ENCODE measurements at places on chromosomes 4 and X.

- no peak for DNase-seq
Observed at GRCh38 chr4:18022572-18023050, 1.1 kb upstream of the LCORL start.

GRCh38 chr4:78766650-78767049, 9.5 kb upstream of the BMP2K start:
- no peak for DNase-seq

- no peak for DNase-seq
Observed at GRCh38 chr4:183624548-183624947, 34.4 kb downstream of the RWDD4 start.

DNA sequence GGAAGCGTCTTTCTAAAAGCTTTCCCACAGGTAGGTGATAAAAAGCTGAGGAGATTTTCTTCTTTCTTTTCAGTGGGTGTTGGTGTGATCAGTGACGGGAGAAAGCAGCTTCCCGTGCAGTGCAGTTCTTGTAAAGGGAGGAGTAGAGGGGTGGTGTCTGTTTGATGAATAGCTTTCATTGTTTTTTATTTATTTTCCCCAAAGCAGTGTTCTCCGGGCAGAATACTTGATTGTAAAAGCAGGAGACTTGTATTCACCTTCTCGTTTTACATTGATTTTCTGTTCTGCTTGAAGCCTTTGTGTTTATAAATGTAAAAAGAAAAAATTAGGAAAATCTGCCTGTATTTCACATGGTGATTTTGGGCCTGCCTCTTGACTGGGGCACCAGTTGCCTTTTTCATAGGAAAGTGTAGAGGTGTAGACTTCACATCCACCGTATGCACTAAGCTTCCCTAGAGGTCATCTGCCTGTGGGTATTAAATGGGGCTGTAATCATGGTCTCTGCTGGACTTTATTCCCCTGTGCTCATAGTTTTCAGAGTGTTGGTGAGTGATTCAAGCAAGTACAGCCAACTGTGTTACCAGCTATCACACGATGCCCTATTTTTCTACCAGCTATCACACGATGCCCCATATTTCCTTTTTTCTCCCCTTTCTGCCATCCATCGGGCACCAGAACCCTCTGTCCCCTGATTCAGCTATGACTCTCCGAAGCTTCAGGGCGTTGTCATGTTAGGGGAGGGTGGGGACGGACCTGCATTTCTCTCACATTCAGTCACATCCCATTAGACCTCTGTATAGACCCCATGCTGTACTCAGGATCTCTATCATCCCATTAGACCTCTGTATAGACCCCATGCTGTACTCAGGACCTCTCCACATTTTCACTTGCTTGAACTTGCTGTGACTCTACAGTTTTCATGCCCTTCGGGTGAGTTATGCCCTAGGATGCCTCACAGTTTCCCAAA, 526.5 kb downstream of the TRIML1 start:
- DNase-seq, result no peak

GRCh38 chrX:49934148-49934547, 11.8 kb downstream of the CLCN5 start:
- DNase-seq, result no peak

GRCh38 chr4:73345399-73345975, 58.6 kb upstream of the ALB start:
- DNase-seq, result no peak

- no peak for DNase-seq
Observed at GRCh38 chr4:14165222-14165920, 537.8 kb upstream of the BOD1L1 start.

DNA sequence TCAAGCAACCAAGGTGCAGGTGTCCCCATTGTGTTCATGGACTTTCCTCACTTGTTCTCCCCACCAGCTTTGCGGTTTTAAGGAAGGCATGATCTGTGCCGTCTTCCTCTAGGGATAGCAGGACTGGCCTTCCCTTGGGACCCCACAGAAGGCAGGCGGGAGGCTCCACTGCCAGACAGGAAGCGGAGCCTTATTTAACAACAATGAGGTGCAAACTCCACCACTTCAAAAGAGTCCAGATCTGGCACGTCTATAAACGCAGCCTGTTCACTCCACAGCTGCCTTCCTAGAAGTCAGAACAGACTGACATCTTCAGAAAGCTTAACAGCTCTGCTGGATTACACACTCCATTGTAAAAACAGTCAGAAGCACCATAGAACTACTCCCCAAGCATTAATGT, 1.7 kb upstream of the GPR143 start:
- DNase-seq, result no peak

DNA sequence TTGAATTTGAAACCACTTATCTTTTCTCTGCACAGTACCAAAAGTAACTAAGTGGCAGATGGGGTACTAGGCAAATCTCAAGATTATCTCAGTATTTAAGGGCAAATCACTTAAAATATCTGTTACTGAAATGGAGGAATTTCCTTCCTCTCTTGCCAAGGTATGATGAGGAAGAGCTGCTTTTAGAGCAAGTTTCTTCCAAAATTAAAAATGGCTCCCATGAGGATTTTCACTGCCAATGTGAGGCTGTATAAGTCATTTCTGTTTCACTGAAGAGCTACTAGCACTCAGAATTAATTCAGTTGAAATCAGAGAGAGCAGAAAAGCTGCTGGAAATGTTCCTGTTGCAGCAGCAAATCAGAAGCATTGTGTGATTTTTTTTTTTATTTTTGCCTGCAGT, 43.4 kb downstream of the GABRB1 start:
- no peak for DNase-seq

GRCh38 chr4:37828843-37829242, 2.4 kb downstream of the PGM2 start:
- DNase-seq, result no peak

DNA sequence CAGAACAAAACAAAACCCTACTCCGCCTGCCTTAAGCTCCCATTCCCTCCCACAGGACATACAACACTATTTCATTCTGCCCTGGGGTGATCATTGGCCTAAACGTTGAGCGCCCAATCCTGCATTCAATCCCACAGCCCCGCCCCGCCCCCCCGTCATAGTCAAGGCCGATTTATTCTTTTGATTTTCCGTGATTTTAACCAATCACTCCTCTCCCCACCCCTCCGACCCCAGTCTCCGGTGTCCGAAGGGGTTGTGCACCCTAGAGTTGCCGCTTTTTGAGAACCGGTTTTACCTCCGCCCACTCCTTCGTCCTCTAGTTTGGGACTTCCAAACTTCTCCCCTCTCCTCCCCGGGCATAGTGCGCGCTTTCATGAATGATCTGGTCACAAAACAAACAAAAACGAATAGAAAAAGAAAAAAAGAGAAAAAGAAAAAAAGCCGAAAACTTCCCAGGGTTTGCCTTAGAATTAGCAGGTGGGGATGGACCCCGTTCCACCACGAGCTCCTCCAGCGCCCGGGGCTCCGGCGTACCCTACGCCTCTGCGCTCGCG, 446 bp upstream of the UBE2A start:
- DNase-seq, result no peak

DNA sequence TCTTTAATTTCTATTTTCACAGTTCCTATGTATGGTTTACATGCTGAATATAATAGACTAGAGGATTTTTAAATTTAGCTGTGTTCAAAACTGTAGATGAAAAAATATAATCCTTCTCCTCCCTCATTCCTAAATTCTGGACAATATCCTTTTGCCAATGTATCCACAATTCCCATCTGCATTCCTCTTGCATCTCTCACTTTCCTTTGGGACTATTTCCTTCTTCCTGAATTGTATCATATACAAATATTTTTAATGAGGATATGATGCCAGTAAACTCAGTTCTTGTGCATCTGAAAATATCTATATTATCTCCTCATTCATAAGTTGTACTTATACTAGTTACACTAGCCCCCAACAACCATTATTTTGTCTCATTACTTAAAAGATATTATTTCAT, 46.7 kb downstream of the DDX60L start:
- no peak for DNase-seq

GRCh38 chr4:78592088-78592783, 40.7 kb downstream of the ANXA3 start:
- no peak for DNase-seq

DNA sequence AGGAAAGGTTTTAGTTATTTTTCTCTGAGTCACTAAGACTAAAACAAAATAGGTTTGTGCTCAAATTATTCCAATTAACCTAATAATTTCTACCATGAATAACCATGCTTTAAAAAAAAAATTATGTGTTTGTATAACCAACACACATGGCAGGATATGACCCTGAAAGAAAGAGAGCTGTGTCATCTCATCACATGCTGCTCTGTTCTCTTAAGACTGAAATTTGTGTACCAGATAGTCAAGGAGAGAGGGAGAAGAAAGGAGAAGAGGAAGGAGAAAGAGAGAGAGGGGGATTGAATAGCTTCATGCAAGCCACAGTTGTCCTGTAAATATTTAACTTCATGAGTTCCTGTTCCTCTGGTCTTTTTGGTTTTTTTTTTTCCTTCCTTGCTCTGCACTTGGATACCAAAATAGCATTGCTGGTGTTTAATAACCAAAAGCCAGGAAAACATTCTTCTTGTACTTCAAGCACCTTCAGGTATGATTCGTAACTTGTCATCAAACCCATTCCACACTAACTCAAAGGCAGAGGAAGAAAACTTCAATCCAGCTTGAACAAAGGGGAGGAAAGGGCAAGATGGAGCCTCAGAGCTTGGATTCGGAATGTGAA, 6.4 kb upstream of the PROM1 start:
- DNase-seq, result no peak

GRCh38 chr4:144711700-144712456, 65.9 kb downstream of the HHIP start:
- no peak for DNase-seq

DNA sequence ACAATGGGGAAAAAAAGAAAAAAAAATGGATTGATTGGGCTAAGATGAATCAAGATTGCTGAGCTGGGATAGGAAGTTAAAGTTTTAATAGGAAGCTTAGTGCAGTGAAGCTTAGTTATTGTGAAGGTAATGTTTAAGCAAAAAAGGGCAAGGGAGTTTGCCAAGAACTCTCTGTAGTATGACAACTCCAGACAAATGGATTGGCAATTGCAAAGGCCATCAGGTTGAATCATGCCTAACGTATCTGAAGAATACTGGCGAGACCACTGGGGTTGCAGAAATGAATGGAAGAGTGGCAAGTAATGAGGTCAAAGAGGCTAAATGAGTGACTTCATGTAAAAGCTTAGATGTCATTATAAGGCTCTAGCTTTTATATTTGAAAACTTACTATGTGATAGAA, 1654.0 kb downstream of the PCDH7 start:
- no peak for DNase-seq

GRCh38 chr4:104747635-104748034, 252.9 kb upstream of the CXXC4 start:
- DNase-seq, result no peak

- DNase-seq, result no peak
Observed at GRCh38 chrX:12994321-12994720, 19.4 kb downstream of the TMSB4X start.

DNA sequence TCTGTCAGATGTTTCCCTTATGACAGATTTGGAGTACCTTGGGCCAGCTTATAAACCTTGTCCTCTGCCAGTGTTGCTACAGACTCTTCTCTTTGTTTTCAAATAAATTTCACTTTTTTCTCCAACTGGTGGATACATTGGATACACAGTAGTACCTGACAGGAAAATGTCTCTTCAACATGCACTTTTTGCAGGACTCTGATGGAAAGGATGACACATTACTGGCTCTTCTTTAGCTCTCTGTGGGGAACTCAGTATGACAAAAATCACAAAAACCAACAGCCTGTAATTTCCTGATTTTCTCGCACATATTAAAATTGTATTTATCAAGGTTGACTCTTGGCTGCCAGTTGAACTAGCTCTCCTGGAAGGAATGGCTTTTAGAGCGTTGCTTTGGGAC, 61.3 kb upstream of the GIMD1 start:
- no peak for DNase-seq

DNA sequence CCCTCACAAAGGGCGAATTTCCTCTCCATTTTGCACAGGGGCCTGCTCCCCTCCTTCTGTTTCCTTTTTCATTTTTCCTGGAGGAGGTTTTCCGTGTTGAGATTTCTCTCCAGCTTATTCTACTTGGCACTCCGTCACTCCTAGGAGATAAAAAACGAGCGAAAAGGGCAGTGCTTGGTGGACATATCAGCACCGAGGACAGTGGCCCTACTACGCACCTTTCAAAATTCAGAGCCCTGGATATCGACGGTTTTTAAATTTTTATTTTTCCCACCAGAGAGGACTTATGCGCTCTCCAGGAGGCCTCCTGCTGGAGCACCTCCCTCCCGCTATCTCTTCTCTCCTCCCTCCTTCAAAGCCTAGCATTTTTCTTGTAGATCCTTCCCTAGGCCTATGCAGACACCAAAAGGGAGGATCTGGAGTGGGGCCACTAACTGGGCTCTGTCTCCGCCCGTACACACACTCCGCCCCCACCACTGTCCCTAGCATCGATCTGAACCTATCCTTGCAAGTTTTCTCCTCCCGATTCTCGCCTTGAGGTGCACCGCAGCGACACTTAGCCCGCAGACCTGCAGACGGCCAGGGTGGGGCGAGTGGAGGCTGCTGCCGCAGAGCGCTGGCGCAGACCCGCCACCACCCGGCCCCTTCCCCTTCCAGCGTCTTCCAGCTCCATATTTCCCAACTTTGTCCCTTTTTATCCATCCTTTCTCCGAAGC, 8.5 kb upstream of the TCEAL9 start:
- no peak for DNase-seq

DNA sequence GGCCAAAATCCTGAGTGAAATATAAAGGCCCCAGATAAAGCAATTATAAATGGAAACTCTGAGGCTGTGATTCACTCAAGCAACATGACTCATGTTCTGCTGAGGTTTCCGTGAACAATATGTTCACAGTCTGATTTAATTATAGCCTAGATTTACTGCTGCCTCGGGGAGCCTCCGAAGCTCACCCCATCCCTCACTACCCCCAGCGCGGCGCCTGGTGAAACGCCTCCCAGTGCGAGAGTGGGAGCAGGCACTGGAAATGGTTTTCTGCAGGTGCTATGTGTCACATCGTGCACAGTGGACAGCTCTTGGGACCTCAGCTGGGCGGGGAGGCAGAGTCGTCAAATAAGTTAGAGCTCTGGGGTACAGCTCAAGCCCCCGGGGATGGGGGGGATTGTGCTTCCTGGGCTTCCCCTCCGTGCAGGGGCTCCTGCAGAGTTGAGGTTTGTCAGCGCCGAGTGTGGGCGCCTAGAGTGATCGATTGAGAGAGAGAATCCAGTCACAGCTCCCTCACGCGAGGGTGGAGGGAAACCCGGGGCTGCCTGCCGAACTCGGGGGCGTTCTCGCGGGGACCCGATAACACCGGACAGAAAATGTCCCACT, 110.6 kb downstream of the PHKA2 start:
- DNase-seq, result no peak

DNA sequence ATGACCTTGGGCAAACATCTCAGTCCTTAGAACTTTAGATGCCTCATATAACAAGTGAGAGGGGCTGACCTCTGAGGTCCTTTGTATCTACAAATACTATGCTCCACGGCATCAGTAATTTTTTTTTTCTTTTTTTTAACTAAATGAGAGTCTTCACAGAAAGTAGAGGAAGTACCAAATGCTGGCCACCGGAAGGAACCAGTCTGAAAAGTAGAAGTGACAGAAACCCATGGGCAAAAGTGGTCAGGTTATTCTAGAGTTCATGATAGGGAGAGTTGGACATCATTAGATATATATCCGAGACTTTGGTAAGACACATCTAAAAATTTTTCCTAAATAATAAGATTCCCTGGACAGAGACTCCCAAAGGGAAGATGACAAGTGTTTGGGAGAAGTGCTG, 53.7 kb downstream of the COQ2 start:
- no peak for DNase-seq

- no peak for DNase-seq
Observed at GRCh38 chr4:55868581-55869090, 15.2 kb downstream of the EXOC1 start.

GRCh38 chr4:56752985-56753384, 68.5 kb downstream of the SPINK2 start:
- DNase-seq, result peak; percentile 4
